ENCODE measurements at places on chromosomes 5 and 9.

GRCh38 chr9:96072930-96073329 lies 197.4 kb downstream of the ERCC6L2 start:
- DNase-seq, result no peak

DNA sequence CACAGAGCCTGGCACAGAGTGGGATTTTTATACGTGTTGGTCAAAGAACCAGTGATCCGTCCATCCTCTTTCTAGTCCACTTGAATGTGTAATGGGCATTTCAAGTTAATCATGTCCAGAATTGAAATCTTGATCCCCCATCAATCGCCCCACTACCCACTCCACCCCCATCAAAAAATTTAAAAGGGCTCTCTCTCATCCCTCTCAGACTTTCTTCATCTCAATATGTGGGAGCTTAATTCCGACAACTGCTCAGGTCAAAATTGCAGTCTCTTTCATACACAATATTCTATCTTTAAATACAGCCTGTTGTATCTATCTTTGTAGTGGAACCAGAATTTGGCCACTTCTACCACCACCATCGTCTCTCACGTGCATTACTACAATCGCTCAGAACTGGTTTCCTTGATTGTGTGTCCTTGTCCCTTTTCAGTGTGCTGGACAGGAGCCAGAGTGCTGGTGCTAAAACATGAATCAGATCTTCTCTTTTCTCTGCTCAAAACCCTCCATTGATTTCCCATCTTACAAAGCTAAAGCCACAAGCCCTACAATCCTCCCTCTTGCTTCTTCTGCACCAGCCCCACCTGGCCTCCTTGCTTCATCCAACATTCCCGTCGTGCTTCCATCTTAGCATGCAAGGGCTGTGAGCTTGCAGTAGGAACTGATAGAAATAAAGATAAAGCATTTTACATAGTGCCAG lies 786 bp upstream of the KIF3A start:
- DNase-seq, result no peak

GRCh38 chr5:76099756-76100155 lies 16.6 kb downstream of the SV2C start:
- no peak for DNase-seq

- DNase-seq, result no peak
These were observed 94.6 kb downstream of the RAPGEF1 start for GRCh38 chr9:131645078-131645776.

DNA sequence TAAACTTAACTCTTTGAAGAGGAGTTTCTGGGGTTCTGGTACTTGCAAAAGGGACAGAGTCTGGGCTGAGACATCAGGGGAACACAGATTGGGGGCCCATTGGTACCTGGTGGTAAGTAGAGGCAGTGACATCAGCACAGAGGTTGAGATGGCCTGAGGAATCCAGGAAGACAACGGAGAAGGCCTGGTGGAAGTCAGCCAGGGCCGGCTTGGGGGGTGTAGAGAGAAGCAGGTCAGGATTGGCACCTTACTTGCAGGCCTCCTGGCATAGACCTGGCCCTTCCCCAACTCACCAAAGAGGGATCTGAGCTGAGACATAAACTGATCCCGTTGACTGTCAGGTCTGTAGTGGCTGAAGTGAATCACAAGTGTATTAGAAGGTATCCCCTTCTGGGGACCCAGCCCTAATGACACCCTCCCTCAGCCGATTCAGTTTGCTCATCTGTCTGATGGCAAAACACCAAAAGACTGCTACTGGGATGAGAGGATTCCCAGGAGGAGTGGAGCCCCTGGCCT lies 5.5 kb downstream of the NOL6 start:
- DNase-seq, result no peak

DNA sequence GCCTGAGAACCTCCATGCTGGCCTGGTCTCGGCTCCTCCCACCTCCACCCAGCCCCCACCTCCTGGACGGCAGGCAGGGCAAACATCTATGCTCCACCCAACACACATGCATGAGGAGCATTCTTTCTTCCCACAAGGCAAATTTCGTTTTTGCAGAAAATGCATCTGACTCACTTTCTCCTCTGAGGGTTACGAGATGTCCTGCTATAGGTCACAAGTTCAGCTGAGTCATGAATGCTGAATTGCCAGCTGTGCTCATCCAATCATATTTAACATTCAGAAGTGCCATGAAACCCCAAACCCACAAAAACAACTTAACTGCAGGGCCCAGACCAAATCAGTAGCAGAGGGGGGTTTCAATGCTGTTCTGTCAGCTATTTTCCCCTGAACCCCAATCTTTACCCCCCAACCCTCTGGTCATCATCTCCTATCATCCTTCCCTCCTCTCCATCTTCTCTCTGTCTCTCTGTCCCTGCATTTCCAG lies 39.0 kb upstream of the OSMR start:
- DNase-seq, result no peak

DNA sequence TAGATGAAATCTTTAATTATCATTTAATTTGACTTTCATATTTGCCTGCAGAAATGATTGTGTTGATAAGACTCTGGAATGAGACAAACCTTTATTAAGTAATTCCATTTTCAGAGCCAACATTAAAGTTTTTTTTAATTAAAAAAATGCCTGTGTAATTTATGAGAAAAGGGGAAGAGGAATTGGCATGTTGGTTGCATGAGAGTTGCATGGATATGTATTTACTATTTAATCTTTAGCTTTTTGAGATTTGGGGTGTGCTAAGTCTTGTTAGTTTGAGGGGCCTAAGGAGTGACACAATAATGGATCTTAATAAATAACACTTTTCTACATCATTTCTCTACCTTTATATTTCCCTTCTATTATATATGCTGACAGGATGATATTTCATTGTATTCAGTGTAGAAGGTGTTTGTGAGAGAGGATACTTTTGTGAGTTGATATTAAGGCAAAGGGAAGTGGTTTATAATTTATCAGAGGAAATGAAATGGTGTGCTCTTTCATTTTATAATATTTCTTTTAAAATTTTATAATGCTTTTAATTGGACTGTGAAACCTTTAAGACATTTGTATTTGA lies 54.9 kb downstream of the PIK3R1 start:
- no peak for DNase-seq

- no peak for DNase-seq
These were observed 275.8 kb upstream of the RIOK2 start for GRCh38 chr5:97458851-97459250.

GRCh38 chr5:14109041-14109747 lies 33.9 kb upstream of the TRIO start:
- no peak for DNase-seq

GRCh38 chr5:138927544-138927943 lies 52.4 kb upstream of the LRRTM2 start:
- DNase-seq, result no peak

GRCh38 chr9:21677387-21677786 lies 125.0 kb upstream of the MTAP start:
- DNase-seq, result no peak

DNA sequence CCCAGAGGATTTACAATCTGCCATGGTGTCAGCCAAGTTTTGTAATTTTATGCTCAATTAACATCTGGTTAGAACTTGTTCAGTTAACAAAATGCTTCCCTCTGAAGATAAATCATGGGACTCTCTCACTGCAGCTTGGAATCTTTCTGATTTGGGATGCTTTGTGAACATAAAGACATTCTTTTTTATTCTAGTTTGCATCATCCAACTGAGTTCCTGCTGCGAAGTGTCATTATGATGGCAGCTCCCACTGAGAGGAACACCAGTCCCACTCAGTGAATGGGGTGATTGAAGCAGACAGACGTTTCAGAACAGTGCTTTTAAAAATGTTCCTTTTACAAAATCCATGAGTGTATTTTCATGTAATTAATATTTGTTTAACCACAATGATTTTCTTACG lies 863.8 kb downstream of the TLE4 start:
- no peak for DNase-seq

GRCh38 chr5:134022333-134022732 lies 17.6 kb upstream of the VDAC1 start:
- peak; percentile 26 for DNase-seq

GRCh38 chr5:173775261-173776197 lies 112.6 kb upstream of the CPEB4 start:
- no peak for DNase-seq

- DNase-seq, result no peak
These were observed 1.9 kb upstream of the RFK start for GRCh38 chr9:76396144-76396543.

- no peak for DNase-seq
These were observed 104.0 kb upstream of the SSBP2 start for GRCh38 chr5:81854915-81855314.

GRCh38 chr5:163608621-163609020 lies 103.2 kb downstream of the MAT2B start:
- no peak for DNase-seq

- DNase-seq, result no peak
These were observed 145.7 kb upstream of the KLF4 start for GRCh38 chr9:107635101-107635802.

- DNase-seq, result no peak
These were observed 207.7 kb downstream of the PDE4D start for GRCh38 chr5:59685793-59686192.

DNA sequence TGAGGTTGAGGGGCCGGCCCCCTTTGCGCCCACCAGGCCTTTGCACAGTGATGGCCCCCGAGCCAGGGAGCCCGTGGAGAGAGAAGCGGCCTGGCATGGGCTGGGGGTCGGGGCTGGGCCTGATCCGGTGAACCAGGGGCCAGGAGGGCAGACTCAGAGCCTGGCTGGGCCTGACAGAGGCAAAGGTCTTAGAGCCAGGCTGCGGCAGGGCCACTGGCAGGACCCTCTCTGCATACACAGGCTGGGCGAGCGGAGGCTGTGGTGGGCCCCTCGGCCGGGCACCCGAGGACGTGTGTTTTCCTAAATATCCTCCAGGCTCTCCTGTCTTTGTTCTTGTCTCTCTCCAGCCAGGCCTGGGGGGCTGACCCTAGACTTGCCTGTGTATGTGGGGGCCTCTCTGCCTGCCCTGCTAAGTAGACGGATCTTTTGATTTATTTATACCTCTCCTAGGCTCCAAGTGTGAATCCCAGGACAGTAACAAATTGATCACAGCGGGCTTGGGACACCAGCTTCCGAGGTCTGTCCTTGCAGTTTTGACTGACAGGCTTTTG lies 933 bp downstream of the NEK6 start:
- no peak for DNase-seq

DNA sequence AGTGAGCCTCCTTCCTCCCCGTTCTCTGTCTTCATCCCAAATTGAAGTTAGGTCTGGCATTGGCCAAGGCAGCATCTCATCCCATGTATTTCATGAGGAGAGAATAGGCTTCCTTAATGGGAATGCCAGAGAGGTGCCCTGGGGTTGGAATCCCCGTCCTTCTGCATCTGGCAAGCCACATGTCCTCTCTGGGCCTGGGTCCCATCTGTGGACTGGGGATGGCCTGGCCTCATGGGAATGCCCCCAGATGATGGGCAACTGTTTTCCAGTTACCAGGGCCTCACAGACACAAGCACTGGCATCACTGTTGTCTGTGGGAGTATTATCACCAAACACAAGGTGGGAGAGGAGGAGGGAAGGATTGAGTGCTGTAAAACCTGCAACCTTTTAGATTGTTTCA lies 153.9 kb downstream of the FSTL4 start:
- no peak for DNase-seq

DNA sequence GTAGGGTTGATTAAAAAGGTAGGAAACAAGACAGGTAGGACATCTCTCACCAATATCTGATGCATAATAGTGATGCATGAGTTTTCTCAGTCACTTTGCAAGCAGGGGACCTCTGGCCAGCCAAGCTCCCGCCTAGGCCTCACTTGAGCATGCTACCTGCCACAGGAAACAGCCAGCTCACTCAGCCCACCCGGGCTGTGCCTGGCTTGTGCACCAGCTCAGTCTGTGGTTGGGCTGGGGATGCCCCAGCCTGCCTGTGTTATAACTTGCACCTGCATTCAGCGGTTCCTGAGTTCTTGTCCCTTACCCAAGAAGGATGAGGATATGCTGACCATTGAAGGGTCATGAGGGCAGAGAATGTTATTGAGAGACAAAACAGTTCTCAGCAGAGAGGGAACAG lies 172.8 kb upstream of the PLCXD3 start:
- DNase-seq, result no peak

- no peak for DNase-seq
These were observed 83.3 kb upstream of the CXCL14 start for GRCh38 chr5:135662061-135662481.

- no peak for DNase-seq
These were observed 170.1 kb downstream of the CDH12 start for GRCh38 chr5:22683050-22683449.

- no peak for DNase-seq
These were observed 1.5 kb downstream of the MEIKIN start for GRCh38 chr5:131943916-131944315.

DNA sequence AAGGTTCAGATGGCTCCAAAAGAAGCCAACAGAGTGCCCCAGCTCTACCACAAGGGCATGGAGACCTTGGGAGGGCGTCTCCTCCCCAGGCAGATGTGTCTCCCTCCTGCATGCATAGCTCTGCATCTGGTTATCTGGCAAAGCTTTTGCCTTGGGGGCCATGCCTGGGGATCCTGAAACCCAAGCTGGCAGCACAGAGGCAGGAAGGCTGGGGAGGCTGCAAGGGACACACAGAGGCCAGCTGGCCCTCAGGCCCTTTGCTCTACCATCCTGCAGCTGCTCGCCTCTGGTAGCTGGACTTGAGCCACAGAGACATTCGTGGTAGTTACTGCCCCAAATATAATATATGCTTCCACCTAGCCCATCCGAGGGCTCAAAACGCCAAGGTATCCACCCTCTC lies 3.9 kb downstream of the SEPTIN8 start:
- no peak for DNase-seq

DNA sequence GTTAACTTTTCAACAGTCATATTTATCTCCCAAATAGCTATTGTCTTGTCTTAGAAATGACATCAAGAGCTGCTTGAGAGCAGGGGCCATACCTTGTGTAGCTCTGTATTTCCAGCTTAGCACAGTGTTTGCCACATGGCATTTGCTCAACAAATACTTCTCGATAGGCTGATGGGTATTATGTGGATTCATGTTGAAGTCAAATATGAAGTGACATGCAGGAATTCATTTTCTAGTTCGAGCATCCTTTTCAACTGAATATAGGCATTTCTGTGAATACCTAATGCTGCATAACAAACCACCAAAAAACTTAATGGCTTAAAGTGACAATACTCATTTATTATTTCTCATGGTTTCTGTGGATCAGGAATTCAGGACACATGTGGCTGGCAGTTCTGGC lies 125.6 kb downstream of the TLE1 start:
- DNase-seq, result no peak

GRCh38 chr5:2989517-2989916 lies 238.0 kb upstream of the IRX2 start:
- DNase-seq, result no peak

GRCh38 chr9:98627296-98627695 lies 81.4 kb downstream of the GABBR2 start:
- DNase-seq, result no peak

- no peak for DNase-seq
These were observed 66.7 kb downstream of the SIL1 start for GRCh38 chr5:139131465-139131864.

Data from NCI-H2171 (cell line).